ENCODE measurements at places on chromosomes 5 and 9.

DNA sequence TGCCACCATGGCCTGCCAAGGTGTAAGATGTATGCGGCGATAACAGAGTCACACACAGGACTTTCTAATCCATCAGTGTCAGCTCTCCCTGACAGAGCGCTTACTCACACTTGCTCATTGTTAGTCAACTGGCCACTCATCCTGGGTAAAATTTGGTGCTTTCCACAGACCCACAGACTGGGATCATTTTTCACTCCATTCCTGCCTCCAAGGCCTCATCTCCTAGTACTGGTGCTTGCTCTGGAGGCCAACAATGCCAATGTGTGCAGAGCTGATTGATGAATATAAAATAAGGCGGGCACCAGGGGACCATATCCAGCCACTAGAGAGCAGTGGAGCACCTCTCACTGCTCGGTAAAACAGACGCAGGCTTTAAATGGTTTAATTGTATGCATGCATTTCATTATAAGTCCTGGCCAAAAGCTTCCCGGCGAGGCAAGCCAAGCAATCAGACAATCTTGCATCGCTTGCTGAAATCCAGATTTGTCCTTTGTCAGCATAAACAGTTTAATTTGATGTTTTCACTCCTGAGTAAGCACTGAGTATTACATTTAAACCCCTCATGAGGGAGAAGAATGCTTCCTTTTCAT, 22.3 kb downstream of the PSMB7 start:
- peak; percentile 66 for DNase-seq

- no peak for DNase-seq
Measured at GRCh38 chr5:127563136-127563535, 45.7 kb downstream of the PRRC1 start.

GRCh38 chr5:76104027-76104426, 20.8 kb downstream of the SV2C start:
- no peak for DNase-seq

DNA sequence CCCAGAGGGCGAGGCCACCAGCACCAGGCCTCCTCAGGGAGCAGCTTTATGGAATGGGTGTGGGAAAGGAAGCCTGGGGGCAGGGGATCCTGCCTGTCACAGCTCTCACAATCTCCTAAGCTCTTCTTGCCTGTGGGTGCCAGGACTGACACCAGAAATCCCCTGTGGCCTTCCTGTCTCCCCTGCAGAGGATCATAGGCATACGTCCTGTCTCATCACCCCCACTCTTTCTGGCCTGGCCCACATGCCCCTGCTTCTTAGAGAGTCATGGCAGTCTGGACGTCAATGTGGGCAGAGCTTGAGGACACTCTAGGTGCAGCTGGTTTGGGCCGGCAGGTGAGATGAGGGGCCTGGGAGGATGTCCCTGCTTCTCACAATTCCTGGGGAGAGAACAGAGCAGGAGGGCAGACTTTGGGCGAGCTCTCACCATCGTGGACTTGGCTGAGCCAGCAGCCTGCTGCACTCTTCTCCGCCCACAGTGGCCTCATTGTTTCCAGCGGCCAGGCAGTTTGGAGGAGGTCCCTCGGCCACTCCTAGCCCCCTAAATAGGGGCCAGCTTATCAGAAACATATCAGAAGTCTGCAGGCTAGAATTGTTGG, 67.3 kb upstream of the ZFR start:
- DNase-seq = no peak

GRCh38 chr9:75975071-75975470, 84.6 kb downstream of the PCSK5 start:
- DNase-seq = no peak

DNA sequence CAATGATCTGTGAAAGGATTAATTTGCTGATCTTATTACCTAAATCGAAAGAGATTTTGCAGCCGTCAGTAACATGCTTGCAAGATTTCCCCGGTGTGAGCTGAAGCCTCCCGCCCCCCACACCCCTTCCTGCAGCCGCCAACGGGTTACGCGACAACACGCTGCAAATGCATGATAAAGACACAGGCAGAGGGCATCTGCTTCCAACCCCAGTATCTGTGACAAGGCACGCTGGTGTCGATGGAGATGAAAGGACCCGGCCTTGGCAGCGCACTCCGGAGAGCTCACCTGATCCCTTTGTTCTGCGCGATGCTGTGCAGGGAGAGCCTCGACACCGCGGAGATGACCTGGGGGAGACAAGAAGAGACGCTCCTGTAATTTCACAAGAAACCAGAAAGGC, 122.9 kb upstream of the SARDH start:
- no peak for DNase-seq

DNA sequence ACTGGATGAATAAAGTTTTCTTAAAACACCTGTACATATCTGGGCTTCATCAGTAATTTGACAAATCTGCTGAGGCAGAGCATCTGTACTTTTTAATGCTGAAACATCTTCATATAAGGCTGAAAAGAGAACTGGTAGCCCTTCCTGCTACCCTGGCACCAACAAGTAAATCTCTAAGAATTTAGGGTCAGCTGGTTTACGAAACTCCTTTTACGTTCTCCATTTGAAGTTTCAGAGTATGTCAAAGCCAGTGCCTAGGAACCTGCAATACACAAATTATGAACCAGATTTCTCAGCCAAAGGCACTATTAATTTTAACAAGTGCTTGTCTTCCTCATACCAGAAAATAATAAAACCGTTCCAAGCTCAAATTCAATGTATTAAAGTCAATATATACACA, 3.8 kb downstream of the ZFAND5 start:
- DNase-seq = no peak

DNA sequence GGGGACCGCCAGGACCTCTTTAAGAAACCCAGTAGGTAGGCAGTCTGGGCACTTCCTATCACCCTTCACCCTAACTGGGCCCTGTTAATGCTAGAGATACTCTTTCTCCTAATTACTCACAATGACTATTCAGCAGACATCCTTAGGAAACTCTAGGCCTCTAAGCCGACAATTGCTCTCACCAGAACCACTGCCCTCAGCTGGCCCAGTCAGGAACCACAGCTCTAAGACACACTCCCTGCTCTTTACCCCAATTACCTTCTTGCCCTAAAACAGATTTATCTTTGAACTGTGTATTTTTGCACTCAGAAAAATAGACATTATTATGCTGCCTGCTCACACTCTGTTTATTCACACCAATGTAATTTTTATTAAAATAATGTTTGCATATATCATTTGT, 432.6 kb upstream of the SLC30A5 start:
- peak; percentile 12 for DNase-seq

DNA sequence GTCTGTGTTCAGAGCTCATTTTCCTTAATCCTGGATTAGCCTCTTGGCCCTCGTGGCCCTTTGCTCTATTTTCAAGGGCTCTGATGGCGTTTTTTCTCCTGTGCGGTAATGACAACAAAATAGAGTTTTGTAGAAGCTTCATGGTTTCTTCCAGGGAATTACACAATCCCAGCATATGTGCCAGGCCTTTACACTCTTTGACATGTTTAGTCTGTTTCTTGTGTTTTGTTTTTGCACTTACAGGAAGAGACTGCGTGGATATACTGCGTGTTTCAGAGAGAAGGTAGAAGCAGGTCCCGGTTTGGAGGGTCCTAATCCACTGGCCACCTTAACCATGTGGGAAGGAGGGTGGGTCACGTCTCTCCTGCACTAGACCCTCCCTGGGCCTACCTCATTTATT, 400.2 kb upstream of the IRX4 start:
- DNase-seq = no peak

GRCh38 chr5:63743096-63743798, 219.0 kb downstream of the HTR1A start:
- DNase-seq = no peak

DNA sequence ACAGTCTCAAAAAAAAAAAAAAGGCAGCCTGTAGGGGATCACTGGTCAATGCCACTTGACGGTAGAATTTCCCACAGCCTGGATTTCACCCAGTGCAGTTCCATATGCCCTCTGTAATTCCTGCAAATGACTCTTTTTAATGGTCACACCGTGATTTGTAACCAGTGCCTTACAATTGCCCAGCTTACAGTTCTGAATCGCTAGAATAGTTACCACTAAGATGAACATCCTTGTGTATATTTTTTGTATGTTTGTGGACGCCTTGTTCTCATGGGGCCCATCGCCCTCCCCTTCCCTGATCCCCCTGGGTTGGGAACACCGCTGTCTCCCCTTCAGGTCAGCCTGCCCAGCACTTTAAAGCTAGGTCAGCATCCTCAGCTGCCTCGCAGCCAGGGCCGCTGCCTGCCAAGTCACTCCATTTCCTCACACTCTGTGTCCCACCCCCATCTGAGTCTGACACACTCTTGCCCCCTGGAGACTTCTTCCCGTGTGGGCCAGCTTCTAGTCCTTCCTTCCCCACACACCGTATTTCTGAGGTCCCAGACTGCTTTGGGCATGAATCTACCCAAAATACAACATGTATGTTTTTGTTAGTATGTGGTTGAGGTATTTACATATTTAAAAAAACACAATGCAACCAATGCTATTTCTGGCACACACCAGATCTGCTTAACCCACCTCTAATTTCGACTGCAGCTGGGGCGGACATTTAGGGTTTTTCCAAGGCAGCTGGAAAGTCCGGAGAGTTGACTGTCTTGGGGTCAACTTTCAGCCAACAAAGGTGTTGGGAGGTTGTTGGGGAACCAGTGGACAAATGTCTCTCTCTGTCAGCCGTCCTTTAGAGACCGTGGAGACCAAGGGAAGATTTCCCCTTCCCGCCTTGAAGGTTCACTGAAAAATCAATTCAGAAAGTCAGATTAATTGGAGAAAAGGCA, 120.5 kb upstream of the NEK6 start:
- no peak for DNase-seq

DNA sequence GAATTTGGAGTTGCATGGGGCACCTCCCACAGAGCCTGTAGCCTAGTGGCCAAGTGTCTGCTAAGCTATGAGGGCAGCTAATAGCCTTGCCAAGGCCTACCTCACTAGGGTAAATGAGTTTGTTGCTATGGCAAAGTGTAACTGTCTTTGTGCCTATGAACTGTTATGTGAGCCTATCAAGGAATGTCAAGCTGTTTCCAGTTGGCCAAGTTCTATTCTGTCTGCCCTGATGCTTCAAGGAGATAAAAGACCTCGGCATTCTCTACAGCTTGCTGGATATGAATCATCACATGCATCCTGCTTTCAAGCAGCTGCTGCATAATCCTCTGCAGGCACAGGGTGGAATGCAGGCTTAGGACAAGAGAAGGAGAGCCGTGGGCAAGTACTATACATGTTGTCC, 69.8 kb upstream of the CCDC112 start:
- DNase-seq = no peak
